ENCODE measurements at places on chromosomes 2 and 18.

GRCh38 chr2:13545320-13545719 lies 828.6 kb downstream of the TRIB2 start:
- no peak for DNase-seq

GRCh38 chr2:203852760-203853159 lies 14.8 kb upstream of the CTLA4 start:
- no peak for DNase-seq

DNA sequence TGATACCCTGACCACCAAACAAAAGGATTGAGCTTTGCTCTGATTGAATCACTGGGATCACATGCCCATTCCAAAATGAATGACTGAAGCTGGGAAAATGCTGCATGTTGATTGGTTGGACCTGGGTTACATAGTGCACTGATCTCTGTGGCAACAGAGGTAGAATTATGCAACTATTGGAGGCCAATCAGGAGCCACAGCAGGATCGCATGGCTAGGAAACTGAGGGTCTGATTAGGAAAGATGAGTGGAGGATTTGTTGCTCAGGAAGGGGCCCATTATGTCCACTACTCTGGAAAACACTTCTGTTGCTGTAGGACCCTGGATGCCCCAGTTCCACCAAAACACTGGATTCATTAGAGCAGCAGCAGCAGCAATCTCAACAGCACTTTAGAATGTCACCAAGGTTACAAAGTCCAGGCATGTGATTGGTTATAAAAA lies 25.9 kb upstream of the SGPP2 start:
- no peak for DNase-seq

DNA sequence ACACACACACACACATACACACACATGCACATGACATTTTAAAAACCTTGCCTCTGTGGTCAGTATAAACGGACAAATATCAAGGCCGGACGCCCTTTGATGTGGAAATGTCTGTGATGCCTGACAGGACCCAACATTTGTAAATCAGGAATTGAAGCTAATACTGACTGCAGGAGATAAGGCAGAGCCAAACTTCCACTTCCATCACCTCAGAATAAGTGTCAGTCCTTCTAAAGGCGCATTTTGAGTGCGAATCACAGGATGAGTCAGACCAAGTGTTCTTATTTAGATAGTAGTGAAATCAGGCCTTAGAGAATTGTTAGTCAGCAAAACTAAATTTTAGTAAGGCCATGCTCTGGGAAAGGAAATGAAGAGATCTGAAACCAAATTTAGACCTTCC lies 211.7 kb upstream of the LRATD1 start:
- DNase-seq: no peak

DNA sequence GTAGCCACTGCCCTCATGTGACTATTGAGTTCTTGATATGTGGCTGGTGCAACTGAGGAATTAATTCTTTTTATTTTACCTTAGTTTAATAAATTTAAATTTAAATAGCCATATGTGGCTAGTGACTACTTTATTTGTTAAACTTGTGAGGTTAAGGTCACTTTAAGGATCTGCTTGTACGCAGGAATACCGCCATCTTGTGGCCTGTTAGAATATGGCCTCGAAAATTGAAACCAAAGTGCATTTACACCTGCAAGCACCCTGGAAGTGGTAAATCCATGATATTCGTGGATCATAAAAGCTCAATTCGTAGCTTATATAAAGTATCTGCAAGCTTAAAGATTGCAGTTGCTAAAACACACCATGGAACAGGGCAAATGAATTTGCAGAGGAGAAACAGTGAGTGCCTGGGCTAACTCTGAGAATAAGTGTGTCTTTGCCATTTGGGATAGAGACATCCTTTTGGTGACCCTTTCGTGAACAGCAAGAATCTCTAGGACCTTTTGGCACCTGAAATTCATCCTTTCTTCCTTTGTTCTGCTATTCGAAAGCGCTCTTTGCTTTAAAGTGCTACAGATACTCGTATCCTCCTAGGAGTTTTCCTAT lies 59.9 kb upstream of the REG3A start:
- DNase-seq: no peak
